ENCODE measurements at places on chromosomes 3 and 15.

GRCh38 chr3:115825046-115825445 lies 201.7 kb downstream of the GAP43 start:
- no peak for DNase-seq

GRCh38 chr3:149455366-149455765 lies 19.1 kb upstream of the TM4SF4 start:
- DNase-seq: no peak

GRCh38 chr15:42456531-42456930 lies 34.4 kb downstream of the ZNF106 start:
- no peak for DNase-seq

DNA sequence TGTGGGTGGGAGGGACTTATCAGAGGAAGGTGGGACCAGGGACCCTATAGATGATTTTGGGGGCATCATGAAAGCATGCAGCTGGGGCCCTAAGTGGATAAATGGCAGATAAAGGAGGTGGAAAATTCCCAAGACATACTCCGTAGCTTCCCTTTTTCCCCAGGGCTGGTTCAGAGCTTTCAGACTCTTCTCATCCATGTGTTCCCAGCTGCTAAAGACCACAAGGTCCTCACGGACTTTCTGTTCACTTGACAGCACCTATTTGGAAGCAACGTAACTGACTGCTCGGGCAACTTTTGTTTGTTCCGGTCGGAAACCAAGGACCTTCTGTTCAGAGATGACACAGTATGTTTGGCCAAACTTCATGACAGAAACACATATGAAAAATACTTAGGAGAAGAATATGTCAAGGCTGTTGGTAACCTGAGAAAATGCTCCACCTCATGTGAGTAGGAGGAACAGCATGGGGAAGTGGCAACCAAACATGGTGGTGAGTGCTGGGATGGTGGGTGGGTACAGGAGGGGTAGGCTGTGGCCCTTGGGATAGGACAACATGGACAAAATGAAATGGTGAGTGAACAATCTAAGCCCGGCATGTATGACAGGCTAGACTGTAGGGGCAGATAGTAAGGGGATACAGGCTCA lies 28.7 kb upstream of the SRPRB start:
- no peak for DNase-seq

- DNase-seq: no peak
Observed at GRCh38 chr3:153357436-153357835, 195.4 kb downstream of the RAP2B start.

DNA sequence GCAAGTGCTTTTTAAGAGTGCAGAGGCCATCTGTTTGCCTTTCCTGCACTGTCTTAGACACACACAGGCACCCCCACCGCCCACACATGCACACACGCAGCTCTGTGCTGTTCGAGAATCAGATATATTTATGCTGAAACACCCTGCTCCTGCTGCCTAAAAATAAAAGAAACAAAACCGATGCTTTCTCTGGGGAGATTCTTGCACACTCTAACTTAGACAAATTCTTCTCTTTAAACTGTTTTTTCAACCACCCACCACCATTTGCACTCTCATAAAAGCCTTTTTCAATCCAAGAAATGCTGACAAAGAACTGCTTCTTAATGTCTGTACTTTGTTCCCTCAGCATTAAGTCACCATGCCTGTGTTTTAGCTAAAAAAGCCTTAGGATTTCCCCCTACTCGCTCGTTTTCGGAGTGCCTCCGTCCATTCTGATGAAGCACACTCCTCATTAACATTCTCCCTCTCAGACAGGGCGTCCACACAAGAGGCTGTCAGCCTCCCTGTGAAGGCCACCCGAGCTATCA lies 26.2 kb downstream of the SLC12A8 start:
- no peak for DNase-seq

Data from CD4-positive, alpha-beta T cell treated with Interleukin-12 subunit alpha and Interleukin-12 subunit beta, for 1 hour (primary cell).